ENCODE measurements at places on chromosomes 5 and 9. TPM values are rescaled to one million over a fixed set of nuclear protein-coding genes. Genes with fewer than 3 reads are reported as not detected.

ELAVL2 gene
- total RNA-seq = not detected

GRCh38 chr5:34895641-34896419 is 19.5 kb downstream of the RAD1 start:
- DNase-seq = no peak

DNA sequence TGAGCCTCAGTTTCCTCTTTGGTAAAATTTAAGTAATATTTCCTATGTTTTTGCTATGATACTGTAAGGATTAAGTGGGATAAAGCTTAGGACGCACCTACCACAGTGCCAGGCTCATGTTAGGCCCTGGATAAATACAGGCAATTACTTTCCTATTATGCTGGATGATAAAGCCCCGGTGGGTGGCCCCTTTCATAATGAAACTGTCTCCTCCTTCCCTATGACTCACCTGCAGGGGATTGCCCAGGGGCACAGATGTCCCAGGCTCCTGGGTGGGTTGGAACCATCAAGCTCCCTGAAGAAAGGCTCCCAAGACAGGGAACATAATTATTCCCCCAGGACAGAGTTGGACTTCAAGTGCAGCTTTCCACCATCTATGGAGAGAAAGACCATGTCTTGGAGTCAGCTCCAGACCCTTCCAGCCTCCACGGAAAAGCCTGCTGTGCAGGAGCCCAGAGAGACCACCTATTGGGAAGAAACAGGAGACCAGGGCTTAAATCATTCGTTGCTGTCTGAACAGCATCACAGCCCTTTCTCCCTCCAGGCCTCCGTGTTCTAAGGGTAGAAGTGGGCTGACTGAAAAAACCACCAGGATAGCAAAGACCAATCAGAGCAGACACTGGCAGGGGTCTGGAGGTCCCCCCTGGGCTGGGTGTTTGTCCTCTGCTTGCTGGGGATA is 43.2 kb upstream of the FOXE1 start:
- DNase-seq = no peak

OLFM1 gene
- 14.5 TPM for total RNA-seq

SLC36A2 gene
- total RNA-seq = not detected

- no peak for DNase-seq
These were observed 81.5 kb downstream of the WNK2 start for GRCh38 chr9:93265301-93265971.

ZBTB6 gene
- total RNA-seq = 8.0 TPM

- DNase-seq = no peak
These were observed 710 bp upstream of the WDR55 start for GRCh38 chr5:140664030-140664358.

GRCh38 chr5:10586008-10586407 is 22.1 kb downstream of the ANKRD33B start:
- DNase-seq = no peak

DNA sequence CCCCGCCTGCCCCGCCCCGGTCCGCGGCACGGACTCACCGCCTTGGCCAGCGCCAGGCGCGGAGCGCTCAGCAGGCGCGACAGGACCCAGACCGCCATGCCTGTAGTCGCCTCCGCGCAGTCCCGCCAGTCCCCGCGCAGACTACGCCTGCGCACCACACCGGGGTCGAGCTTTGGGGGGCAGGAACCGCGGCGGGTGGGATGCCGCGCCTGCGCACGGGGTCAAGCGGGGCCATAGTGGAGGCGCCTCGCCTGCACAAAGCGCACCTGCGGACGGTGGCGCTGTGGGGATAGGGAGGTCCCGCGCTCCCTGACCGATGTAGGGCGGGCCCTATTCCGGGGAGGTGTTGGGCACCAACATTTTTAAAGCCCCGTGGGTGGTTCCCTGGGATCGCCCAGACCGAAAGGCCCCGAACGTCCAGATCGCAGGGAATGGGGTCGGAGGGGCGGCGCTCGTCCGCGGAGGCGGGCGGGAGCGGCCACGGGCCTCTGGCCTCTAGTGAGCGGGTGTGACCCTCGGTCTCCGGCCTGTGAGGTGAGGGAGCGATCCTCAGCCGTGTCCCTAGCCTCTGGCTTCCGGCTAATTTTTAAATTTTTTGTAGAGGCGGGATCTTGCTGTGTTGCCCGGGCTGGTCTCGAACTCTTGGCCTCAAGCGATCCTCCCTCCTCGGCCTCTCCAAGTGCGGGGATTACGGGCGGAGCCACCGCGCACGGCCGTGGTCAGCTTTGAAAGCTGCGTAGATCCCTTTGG is 70.8 kb upstream of the LPCAT1 start:
- DNase-seq = peak; percentile 3

FRMPD1 gene
- 0.27 TPM for total RNA-seq

GRCh38 chr5:128736553-128736952 is 198.5 kb upstream of the FBN2 start:
- peak; percentile 11 for DNase-seq

GRCh38 chr9:130530938-130531337 is 48.4 kb upstream of the FUBP3 start:
- no peak for DNase-seq

DNA sequence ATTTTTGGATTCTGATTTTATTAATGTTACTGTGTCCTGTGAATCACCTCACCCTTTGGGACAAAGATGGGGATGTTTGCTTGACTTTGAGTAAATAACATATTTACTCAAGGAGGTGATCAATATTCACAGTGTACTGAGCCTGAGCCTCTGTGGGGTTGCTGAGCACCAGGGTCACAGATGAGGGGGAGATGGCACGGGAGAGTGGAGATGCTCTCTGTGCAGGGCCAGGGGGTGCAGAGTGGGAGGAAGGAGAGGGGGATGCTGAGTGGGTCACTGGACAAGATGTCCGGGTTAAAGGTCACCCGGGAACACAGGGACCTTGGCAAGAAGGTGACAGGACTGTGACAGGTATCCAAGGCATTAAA is 4.0 kb downstream of the SQSTM1 start:
- no peak for DNase-seq

DNA sequence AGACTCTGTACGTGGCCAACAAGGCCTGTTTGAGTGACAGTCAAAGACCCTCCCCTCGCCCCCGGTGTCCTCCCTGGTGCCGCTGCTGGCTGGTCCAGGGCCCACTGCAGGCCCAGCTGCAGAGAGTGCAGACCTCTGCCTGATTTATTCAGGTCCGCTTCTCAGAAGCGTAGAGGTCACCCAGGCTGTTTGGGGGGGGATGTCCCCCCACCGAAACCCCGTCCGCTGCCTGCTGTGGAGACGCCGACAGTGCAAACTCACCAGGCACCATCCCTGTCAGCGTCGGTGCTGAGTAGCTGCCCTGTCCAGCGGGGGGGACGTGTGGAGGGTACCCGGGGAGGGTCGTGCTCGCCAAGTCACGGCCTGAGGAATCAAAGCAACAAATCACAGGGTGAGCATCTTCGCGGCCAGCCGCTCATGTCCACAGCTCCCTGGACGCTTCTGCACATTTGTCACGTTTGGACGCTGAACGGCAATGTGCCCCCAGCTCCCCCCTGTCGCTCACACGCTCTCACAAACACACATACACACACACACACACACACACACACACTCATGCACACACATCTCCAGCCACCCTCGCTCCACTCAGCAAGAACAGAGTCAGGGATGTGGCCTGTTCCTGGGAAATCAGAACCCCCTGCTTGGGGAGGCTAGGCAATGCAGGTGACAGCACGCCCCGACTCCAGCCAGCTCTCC is 152.2 kb downstream of the PAX5 start:
- DNase-seq = no peak

FOXD4 gene
- total RNA-seq = 0.28 TPM

DNA sequence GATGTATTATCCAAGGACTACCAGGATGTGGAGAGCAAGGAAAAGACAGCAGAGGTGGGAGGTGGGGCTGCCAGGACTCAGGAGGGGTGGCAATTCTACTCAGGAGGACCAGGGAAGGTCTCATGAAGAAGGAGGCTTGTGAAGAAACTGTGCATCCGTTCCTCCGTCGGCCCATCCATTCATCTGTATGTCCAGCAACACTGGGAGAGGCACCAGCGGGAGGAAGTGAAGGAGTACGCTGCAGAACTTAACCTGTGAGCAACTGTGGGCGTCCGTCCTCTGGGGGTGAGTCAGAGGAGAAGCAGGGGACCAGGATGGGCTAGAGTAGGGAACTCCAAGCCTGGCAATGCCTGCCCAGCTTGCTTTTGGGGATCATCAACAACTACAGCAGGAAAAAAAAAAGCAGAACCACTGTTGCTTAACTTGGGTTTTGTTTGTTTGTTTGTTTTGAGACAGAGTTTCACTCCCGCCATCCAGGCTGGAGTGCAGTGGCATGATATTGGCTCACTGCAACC is 47.3 kb upstream of the NEURL1B start:
- no peak for DNase-seq

GRCh38 chr9:121354762-121355161 is 15.3 kb downstream of the STOM start:
- DNase-seq = no peak

- DNase-seq = no peak
These were observed 213.5 kb downstream of the MEF2C start for GRCh38 chr5:88669371-88670050.

NMUR2 gene
- not detected for total RNA-seq

DNA sequence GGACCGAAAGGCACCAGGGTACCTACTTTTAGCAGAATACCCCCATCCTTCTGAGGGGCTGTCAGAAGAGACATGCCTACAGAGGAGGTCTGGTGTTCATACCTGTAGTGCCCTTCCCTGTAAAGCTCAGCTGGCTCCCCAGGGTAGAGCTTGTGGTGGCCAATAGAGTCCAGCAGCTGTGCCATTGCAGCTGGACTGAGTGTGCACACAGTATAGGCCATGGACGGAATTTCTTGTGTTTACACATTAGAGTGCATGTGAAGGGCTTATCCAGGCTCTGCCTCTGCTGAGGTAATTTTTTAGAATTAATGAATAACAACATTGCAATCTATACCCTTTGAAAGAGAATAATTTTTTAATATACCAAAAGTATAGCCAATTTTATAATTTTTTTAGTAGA is 191.0 kb downstream of the ZSWIM6 start:
- no peak for DNase-seq

KCNIP1 gene
- not detected for total RNA-seq

DNA sequence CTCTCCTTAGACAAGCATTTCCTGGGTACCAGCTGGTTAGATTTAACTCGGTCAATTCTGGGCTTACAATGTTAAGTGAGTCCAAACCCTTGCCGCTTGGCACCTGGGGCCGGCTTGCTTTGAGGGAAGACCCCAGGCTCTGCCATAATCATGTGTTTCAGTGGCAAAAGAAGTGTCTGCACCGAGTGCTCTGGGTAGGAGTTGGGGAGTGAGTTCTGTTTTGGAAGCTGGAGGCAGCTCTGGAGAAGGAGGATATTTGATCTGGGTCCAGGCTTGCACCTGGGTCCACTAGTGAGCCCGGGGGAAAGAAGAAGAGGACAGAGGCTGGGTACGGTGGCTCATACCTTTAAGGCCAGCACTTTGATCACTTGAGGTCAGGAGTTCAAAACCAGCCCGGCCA is 8.4 kb upstream of the OLFM1 start:
- no peak for DNase-seq

DNA sequence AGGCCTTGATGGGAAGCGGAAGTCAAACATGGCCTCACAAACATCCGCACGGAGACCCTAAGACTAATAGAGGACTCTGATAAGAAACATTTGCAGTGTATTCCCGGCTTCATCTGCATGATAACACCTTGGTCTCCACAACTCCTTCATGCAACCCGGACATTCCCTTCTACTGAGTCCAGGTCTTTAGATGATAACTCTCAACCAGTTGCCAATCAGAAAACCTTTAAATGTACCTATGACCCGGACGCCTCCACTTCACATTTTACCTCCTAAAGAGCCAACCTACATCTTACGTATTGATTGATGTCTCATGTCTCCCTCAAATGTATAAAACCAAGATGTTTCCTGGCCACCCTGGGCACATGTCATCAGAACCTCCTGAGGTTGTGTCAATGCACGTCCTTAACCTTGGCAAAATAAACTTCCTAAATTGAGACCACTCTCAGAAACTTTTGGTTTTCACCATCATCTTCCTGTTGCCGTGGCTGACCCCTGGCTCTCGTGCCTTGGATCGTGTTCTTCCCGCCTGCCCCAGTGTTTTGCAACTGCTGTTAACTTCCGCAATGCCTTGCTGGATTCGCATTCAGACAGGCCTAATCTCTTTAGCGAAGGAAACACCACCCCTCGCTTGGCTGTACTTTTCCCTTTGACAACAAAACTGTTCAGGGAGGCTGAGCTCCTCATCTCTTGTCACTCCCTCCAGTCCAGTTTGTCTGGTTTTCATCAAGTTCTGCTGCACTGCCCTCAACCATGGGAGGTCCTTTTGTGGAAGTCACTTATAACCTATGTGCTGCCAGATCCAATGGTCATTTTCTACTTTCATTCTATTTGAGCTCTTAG is 1.1 kb upstream of the DAP start:
- DNase-seq = no peak

DNA sequence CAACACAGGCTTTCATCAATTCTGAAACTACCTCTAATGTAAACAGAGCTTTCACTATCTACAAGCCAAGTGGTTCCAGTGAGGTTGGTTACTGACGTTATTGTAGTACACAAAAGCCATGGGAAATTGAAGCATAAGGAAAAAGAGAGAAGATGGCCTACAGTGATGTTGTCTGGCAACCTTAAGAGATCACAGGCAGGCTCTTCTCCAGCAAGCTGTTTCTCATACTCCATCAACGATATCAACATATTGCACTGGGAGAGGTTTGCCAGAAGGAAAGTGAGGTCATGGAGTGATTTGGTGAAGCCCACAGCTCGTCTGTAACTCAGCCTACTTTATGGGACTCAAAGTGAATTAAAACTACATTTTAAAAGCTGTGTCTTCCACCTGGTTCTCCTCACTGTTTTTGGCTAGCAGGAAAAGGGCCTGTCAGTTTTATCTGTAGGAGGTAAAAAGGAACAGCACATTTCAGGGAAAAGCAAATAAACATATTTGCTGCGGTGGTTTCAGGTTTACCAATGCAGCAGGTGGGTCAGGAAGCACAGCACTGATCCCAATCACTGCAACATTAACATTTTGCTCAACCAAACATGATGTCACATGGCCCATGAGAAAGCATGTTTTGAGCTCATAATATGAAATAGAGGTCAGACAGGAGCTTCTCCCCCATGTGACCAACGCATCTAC is 72.9 kb downstream of the ARSB start:
- no peak for DNase-seq

DNA sequence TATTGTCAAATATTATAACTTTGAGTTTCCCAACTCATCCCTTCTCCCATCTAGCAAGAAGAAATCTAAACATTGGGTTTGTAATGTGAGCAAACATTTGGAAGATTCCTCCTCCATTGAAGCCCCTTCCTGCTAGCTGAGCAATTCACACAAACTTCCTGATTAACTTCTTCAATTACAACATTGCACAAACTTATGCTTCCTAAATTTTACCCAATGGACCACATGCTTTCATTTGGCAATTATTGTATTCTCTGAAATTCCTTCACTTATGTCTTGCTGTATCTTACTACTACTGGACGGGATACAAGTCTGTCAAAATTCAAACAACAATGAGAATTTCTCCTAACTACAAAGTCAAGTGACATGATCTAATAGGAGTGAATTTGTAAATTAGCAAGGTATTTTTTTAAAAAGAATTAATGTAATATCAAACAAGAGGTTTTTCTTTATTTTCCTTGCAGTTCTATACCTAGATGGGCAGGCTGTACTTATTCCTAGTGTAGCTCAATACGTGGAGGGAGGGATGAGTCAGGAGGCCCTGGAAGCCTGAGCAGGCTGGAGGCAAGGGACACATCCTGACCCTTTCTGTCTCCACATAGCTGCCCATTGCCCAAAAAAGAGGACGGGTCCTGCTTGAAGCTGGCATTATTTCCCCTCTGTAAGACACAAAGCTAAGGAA is 11.8 kb upstream of the IFNW1 start:
- DNase-seq = no peak

CCDC152 gene
- 0.81 TPM for total RNA-seq

- no peak for DNase-seq
These were observed 30.3 kb upstream of the IRX4 start for GRCh38 chr5:1912951-1913565.

BTNL9 gene
- total RNA-seq = 10.7 TPM

CKMT2 gene
- 16.8 TPM for total RNA-seq

SOX30 gene
- total RNA-seq = not detected
